Natural killer cell (primary cell): ENCODE measurements at places on chromosomes 2 and 18. TPM values are rescaled to one million over a fixed set of nuclear protein-coding genes. Genes with fewer than 3 reads are reported as not detected.

DNA sequence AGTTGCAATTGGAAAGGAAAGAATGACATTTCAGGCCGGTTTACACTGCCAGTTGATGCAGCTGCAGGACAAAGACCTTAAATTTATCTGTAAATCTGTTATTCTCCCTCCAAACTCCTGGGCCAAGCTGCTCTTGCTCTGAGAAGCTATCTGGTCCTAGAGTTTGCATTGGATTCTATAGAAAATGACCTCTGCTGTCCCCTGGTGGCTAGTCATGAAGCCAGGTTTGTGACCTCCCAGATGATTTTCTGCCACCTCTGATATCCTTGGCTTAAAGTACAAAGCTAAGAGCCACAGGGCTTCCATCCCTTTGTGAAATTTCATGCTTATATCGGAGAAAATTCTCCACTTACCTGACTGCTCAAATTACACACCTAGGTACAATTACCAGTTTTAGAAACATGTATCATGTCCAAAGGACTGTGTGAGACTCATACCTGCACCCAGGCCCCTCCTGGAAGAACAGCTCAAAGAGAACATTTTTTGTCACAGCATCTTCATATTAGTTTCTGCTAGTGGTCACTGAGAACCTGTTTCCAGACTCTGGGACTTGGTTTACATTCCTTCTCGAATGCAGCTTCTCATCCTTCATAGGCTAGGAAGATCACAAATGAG is 28.9 kb upstream of the IER3IP1 start:
- DNase-seq, result peak; percentile 67
- H3K27me3 ChIP-seq, result peaks cover 13% of the 10 kb centered on the region
- no peaks in the 10 kb centered on the region for H3K36me3 ChIP-seq
- no peak overlapping the region for H3K4me3 ChIP-seq
- H3K27ac ChIP-seq, result no peak overlapping the region
- H3K4me1 ChIP-seq, result no peaks in the 10 kb centered on the region

- H3K27ac ChIP-seq, result peak overlapping the region; percentile 80
- H3K4me3 ChIP-seq, result no peak overlapping the region
- H3K36me3 ChIP-seq, result peaks cover 26% of the 10 kb centered on the region
- H3K4me1 ChIP-seq, result peaks cover 27% of the 10 kb centered on the region
These were observed 834 bp upstream of the ARL4C start for GRCh38 chr2:234497594-234498235.

GRCh38 chr18:13804305-13804704 is 19.6 kb upstream of the MC5R start:
- DNase-seq, result no peak
- H3K4me1 ChIP-seq, result peaks cover 3% of the 10 kb centered on the region

DNA sequence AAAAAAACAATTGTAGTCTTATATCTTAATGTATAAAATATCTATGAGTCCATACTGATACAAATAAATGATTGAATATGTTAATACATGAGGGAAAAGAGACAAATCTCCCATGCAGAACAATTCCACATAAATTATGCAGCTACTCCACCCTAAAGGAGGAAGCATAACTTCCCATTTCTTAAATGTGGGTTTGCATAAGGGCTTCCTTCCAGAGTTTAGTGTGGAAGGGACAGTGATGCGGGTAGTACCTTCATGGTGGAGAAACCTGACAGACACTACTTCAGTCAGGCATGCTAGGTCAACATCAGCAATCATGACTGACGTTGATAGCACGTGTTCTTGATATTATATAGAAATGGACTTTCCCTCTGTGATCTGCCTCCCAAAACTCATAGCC is 146.9 kb upstream of the STON1 start:
- H3K27ac ChIP-seq, result no peak overlapping the region
- H3K27me3 ChIP-seq, result no peaks in the 10 kb centered on the region
- H3K4me3 ChIP-seq, result no peak overlapping the region
- H3K4me1 ChIP-seq, result no peaks in the 10 kb centered on the region

DNA sequence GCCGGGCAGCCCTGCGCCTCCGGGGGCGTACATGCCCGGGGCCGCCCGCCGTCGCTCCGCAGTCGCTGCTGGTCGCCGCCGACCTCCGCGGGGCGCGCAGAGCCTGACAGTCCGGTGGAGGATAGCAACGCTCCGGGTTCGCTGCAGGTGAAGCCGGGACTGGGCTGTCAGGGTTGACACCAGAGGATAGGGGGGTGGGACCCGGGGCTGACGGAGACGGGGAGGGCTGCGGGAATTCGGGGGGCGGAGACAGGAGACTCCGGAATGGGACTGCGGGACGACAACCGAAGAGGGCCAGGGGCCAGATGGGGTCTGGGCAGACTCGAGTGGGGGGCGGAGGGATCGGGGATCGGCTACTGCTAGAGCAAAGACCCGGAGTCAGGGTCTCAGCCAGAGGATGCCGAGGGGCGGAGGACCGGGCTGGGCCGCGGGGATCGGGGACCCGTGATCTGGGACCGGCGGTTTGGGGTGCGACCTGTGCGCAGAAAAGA is 403 bp downstream of the TMEM127 start:
- peak overlapping the region; percentile 83 for H3K4me3 ChIP-seq
- H3K27ac ChIP-seq, result peak overlapping the region; percentile 85
- H3K27me3 ChIP-seq, result no peaks in the 10 kb centered on the region

DNA sequence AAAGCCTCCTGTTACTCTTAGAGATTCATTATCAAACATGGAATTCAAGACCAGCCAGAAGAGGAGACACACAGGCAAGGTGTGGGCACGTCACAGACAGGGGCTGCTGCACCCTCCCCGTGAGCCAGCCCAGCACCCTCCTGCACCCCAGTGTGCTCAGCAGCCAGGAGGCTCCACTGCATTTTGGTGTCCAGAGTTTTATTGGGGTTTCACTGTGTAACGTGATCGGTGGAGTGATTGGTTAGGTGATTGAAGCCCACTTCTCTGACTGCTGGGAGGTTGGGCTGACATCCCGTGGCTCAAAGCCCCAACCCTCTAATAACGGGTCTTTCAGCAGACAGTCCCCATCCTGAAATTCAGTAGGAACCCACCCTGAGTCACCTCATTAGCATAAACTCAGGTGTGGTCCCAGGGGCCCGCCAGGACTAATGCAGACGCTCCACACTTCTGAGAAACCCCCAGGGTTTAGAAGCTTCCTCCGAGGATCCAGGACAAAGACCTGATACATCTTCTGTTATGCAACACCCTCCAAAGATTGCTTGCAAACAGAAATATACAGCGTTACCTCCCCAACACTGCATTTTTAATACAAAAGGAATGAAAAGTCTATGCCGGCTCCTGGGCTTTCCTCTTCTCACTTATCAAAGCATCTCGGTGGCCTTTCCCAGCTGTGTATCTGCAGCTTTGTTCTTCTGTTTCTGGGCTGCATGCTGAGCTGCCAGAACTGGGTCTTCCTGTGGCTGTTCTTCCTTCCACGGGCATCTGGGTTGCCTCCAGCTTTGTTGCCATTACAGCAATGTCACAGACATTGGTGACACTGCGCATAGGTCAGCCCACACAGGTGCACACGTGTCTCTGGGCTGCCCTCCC is 43.7 kb upstream of the SNED1 start:
- no peaks in the 10 kb centered on the region for H3K36me3 ChIP-seq
- H3K27ac ChIP-seq, result no peak overlapping the region
- no peaks in the 10 kb centered on the region for H3K4me1 ChIP-seq
- peak; percentile 14 for DNase-seq
- H3K4me3 ChIP-seq, result no peak overlapping the region
- H3K27me3 ChIP-seq, result no peaks in the 10 kb centered on the region

The LRRC30 gene
- total RNA-seq, result not detected

DNA sequence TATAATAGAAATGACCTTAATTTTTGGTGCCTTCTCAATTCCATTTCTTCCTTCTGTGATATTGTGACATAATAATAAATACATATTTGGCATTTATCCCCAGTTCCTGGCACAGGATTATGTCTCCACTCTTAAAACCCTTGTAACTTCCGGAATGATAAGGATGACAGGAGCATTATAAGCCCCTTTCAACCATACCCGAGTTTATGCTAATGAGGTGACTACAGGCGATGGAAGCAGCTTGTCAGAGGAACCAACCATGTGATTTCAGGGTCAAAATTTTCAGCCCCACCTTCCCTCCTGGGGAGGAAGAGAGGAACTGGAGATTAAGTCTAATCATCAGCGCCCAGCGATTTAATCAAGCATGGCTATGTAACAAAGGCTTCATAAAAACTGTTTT is 528.5 kb upstream of the CRIM1 start:
- peaks cover 1% of the 10 kb centered on the region for H3K27me3 ChIP-seq
- no peaks in the 10 kb centered on the region for H3K4me1 ChIP-seq
- H3K36me3 ChIP-seq, result no peaks in the 10 kb centered on the region
- H3K4me3 ChIP-seq, result no peak overlapping the region

The PUM2 gene
- total RNA-seq, result 157 TPM

DNA sequence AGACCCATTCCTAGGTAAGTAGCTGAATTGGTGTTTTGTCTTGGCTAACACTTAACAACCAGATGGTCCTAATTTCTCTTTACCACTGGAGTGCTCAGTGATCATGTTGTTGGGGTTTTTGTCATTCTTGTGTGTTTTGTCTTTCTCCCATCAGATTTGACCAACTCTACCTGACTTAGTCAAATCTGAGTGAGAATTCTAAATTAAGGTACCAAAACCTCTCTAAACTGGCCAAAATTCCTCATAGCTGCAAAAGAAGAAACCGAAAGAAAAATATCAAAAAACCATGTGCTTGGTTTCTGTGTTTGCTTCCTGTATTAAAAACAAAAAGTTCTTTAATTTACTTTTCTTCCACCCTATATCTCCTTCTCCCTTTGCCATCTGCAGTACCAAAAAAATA is 350.7 kb upstream of the SPHKAP start:
- H3K36me3 ChIP-seq, result no peaks in the 10 kb centered on the region
- H3K27me3 ChIP-seq, result no peaks in the 10 kb centered on the region
- no peak overlapping the region for H3K4me3 ChIP-seq
- H3K4me1 ChIP-seq, result no peaks in the 10 kb centered on the region
- no peak for DNase-seq
- H3K27ac ChIP-seq, result no peak overlapping the region

The TYMS gene
- 7.8 TPM for total RNA-seq

DNA sequence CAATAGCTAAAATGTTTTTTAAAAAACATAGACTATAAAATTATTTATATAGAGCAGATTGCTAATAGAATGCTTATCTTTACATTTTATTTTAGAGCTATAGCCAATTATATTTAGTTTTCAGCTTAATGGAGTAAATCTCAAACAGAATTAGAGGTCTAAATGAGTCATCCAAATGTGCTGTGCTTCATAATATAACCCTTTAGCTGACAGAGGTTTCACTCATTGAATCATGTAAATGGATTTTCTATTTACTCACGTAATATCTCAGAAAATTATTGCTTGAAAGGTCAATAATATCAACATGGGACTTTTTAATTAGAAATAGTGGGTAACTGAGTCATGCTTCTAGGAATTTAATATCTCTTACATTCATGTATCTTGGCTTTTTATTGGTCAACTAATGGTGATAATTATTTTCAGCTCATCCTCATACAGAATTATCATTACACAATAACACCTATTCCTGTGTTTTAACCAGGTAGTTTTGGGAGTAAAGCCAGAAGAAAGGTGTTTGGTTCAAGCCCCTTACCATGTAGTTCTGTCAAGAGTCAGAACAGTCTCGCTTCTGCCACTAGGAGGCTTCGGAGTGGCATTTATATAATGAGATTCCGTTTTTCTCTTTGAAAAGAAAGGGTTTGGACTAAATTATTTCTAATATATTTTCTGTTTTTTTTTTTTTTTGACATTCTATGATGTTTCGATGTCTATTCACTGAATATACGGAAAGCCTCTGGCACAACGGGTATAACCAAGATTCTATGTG is 217.6 kb downstream of the CDH7 start:
- no peaks in the 10 kb centered on the region for H3K4me1 ChIP-seq
- H3K27ac ChIP-seq, result no peak overlapping the region
- no peak for DNase-seq
- no peaks in the 10 kb centered on the region for H3K27me3 ChIP-seq
- no peak overlapping the region for H3K4me3 ChIP-seq

The REG1B gene
- total RNA-seq, result not detected

- H3K36me3 ChIP-seq, result no peaks in the 10 kb centered on the region
- H3K27me3 ChIP-seq, result no peaks in the 10 kb centered on the region
- no peaks in the 10 kb centered on the region for H3K4me1 ChIP-seq
- no peak for DNase-seq
These were observed 3.1 kb downstream of the COL3A1 start for GRCh38 chr2:188977317-188977716.

DNA sequence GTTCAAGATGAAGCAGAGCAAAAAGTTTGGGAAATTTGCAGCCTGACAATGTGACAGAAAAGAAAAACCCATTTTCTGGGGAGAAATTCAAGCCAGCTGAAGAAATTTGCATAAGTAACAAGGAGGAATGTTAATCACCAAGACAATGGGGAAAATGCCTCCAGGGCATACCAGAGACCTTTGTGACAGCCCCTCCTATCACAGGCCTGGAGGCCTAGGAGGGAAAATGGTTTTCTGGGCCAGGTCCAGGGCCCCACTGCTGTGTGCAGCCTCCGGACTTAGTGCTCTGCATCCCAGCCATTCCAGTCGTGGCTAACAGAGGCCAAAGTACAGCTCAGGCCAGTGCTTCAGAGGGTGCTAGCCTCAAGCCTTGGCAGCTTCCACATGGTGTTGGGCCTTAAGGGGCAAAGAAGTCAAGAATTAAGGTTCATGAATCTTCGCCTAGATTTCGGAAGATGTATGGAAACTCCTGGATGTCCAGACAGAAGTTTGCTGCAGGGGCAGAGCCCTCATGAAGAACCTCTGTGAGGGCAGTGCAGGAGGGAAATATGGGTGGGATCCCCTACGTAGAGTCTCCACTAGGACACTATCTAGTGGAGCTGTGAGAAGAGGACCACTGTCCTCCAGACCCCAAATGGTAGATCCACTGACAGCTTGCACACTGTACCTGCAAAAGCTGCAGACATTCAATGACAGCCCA is 314.1 kb upstream of the TRIB2 start:
- no peak overlapping the region for H3K27ac ChIP-seq
- no peak for DNase-seq
- H3K36me3 ChIP-seq, result no peaks in the 10 kb centered on the region
- H3K4me1 ChIP-seq, result no peaks in the 10 kb centered on the region
- no peaks in the 10 kb centered on the region for H3K27me3 ChIP-seq

The MITD1 gene
- total RNA-seq, result 22.9 TPM

The TLK1 gene
- 101 TPM for total RNA-seq
